ENCODE measurements at places on chromosomes 12 and 14.

DNA sequence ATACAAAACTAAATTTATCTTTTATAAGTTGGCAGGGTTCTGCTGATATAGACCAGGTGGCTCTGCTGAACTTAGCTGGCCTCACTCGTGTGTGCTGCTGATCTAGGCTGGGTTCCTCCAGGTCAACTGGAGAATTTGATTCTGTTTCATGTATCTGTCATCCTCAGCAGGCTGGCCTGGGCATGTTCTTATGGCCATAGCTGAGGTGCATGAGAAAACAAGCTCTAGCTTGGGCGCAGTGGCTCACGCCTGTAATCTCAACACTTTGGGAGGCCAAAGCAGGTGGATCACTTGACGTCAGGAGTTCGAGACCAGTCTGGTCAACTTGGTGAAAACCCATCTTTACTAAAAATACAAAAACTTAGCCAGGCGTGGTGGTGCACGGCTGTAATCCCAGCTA lies 24.3 kb upstream of the BCL2L14 start:
- no peak for DNase-seq

- no peak for DNase-seq
These were observed 6.6 kb upstream of the SLC6A13 start for GRCh38 chr12:269191-269590.

GRCh38 chr14:89394972-89395371 lies 22.1 kb downstream of the FOXN3 start:
- no peak for DNase-seq

GRCh38 chr12:93039930-93040329 lies 110.8 kb upstream of the EEA1 start:
- no peak for DNase-seq

DNA sequence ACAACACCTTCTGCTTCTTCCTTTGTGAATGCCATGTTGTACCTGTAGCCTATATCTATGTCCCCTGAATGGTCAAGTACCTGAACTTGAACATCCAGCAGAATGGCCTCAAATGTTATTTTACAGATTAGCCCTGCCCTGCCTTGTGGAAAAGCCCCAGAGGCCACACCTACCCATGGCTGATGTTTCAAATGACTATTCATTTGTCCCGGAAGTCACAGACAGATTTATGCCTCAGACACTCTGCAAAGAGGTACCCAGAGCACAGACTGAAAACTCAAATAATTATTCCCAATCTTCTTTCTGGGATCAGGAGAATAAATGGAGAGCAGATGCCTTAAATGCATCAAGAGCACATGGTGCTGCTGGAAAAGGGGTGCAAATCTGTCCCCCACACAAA lies 13.0 kb upstream of the DPF3 start:
- no peak for DNase-seq

DNA sequence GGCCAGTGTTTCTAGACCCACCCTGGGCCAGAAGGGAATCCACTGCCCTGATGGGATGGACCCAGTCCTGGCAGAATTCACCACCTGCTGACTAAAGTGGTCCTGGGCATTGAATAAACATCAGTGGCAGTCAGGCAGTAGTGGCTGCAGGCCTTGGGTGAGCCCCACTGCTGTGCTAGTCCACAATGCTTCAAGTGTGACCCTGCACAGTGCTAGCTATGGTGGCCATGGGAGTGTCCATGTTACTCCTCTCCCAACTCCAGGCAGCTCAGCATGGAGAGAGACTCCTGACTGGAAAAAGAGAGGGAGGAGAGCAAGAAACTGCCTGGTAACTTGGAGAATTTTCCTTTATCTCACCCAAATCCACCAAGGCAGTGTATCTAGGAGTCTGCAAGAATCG lies 17.5 kb upstream of the CSRP2 start:
- no peak for DNase-seq

DNA sequence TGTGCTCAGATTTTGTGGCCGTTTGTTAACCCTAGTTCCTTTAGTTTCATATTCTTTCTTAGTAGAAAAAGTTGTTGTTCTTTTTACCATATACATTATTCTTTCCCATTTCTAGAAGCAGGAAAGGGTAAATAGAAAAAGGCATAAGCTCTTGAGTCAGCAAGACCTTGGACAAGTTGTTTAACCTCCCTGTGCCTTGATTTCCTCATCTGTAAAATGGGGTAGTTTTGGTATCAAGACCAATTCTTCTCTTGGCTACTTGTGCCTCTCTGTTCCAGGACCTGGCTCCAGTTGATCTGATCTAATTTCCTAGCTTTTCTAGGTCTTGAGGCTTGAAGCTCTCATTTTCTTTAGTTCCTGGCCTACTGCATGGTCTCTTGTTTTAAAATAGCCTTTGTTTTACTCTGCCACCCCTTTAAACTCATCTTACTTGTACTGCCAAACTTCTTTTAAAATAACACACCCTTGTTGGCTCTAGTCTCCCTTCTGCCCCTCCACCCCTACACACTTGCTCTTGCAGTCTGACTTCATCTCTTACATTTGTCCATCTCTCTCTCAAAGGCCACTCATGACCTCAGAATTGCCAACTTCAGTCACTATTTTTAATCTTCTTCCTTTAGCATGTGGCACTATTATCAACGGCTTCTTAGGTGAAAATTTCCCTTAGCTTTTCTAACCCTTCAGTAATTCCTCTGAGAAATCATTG lies 143.7 kb downstream of the TTLL5 start:
- no peak for DNase-seq

DNA sequence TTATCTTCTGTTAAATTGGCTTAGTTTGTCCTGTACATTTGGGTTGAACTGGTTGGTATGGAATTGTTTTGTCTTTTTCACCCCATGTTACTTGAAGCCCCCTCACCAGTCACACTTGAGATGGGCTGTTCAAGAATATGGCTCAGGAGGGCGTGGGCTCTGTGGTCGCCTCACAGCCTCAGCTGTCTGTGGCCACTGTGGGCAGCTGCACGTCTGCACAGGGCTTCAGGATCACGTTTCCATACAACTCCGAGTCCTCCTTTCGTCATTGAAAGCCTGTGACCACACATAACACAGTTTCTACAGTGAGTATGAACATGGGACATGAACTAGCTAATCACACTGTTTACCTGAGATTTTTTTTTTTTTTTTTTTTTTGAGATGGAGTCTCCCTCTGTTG lies 81.3 kb downstream of the MOK start:
- no peak for DNase-seq

DNA sequence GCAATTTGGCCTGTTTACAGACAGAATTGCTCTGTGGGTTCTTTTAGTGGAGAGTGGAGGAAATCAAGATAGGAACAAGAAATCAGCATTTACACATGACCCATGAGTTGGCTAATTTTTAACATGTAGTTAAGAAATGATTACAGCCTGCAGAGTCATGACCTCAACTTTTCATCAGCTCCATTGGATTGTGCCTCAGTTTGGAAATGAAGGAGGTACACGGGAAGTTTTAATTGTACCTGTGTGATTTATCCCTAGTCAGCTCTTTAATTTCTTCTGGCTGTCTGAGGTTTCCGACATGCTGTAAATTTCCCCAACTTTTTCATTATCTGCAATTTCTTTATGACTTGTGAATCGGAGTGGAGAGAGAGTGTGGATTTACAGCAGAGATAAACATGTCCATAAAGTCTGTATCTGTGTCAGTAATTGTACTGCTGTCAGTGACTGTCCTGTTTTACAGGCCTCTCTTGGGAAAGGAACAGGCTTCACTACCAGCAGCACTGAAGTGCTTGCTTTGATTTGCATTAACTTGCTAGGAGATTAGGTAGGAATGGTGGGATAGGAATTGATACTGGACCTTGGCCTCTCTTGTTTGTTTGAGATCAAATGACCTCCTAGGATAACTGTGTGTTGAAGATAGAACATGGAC lies 49.2 kb downstream of the LIN52 start:
- DNase-seq = no peak

DNA sequence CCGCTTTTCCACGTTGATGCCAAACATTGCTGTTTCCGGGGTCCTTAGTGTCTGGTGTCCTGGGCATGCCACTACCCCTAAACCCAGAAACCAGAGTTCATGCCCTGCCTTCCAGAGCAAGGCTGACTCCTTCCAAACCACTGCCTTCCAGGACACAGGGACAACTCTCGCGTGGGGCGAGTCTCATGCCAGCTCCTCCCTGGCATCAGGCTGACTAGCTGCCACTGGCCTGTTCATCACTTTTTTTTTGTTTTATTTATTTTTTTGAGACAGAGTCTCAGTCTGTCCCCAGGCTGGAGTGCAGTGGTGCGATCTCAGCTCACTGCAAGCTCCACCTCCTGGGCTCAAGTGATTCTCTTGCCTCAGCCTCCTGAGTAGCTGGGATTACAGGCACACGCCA lies 4.8 kb downstream of the SETD1B start:
- DNase-seq = no peak

GRCh38 chr14:24277606-24278321 lies 6.4 kb upstream of the RABGGTA start:
- DNase-seq = no peak

DNA sequence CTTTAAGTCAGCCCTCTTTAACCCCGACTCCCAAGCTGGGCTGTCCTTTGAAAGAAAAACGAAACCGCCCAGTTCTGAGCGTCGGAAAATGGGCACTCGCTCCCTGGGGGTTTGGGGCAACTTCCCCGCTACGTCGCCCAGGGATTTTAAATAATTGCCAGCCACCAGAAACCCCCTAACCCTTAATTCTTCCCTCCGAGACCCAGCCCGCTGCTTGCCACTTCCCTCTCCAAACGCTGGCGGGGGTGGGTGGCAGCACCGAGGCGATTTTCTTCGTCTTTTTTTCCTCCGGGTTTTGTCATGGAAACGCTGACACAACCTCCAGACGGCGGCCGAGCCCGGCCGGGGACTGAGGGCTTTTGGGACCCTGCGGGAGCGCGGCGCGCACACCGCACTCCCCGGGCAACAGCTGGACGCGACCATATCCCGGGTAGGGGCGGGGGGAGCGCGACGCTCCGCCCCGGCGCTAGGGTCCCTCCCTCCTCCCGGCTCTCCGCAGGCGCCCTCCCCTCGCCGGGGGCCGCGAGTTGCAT lies at the start of gene CHST11:
Gene CHST11 (plus strand): TSS at position 532 of the 533 bp plus-strand sequence.
- DNase-seq = peak; percentile 66

GRCh38 chr14:70317969-70318634 lies 41.4 kb downstream of the COX16 start:
- DNase-seq = no peak

- no peak for DNase-seq
These were observed 4.2 kb downstream of the ACYP1 start for GRCh38 chr14:75059642-75060041.

DNA sequence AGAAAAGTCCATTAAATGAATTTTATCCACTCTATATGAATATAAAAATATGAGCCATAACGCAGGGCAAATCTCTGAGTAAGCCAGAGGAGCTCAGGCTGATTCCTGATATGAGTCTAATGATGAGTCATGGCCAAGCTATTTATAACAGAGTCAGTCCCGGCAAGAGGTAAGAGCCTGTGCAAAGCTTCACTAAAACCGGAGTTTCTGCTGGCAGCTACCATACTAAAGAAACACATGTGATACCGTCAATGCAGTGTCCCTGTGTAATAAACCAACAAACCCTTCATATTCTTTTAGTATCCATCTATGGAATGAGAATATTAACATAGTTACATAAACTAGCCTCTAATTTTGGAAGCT lies 319.4 kb downstream of the KCNC2 start:
- no peak for DNase-seq

- no peak for DNase-seq
These were observed 7.3 kb upstream of the TRPV4 start for GRCh38 chr12:109840305-109841074.

DNA sequence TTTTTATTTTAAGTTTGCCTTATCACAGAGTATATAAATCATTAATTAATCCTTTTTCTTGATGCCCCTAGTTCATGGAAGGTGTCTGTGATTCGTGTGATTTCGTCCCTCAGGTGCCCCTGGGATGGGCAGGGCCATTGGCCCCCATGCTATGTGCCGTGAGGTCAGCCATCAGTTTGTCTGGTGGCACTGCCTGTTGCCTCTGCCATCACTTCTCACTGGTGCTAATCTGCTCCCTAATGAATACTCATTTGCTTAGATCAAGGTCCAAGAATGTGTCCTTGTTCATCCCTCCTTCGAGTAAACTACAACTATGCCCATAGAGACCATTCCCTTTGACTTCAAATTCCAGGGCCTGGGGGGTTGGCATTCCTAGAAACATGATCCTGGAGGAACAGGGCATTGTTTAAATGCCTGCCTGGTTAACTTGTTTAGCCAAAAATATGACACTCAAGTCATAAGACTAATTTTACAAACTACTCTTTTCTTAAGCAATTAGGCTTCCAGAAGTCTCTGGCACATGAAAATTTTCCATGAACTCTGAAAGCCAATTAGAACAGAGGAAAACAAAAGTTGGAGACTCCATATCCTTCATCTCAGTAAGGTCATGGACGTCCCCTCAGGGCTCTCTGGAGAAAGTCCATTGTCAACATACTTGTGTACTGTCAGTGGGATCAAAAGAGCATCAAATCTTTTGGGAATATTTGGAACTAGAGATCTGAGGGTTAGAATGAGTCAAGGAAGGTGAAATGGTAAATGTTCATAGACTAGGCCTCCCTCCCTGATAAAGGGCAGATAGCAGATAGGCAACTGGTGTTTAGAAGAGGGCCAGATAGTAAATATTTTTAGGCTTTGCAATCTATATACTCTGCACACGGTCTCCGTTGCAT lies 90.9 kb upstream of the PLXNC1 start:
- DNase-seq = no peak

GRCh38 chr12:107326237-107326636 lies 232.9 kb upstream of the CRY1 start:
- no peak for DNase-seq

- DNase-seq = no peak
These were observed 48.8 kb downstream of the E2F7 start for GRCh38 chr12:77016606-77017005.

GRCh38 chr12:130372936-130373335 lies 35.2 kb downstream of the PIWIL1 start:
- no peak for DNase-seq

DNA sequence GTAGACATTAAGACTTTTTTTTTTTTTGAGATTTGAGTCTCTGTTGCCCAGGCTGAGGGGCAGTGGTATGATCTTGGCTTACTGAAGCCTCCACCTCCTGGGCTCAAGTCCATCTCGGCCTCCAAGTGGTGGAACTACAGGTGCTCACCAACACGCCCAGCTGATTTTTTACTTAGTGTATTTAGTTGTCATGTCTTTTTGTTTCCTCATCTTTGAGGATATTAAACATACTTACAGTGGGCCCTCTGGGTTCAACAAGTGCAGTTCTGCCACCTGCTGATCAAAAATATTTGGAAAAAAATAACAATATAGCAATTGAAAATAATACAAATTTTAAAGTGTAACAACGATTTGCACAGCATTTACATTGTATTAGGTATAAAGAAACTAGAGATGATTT lies 4.4 kb upstream of the B4GALNT1 start:
- DNase-seq = no peak

DNA sequence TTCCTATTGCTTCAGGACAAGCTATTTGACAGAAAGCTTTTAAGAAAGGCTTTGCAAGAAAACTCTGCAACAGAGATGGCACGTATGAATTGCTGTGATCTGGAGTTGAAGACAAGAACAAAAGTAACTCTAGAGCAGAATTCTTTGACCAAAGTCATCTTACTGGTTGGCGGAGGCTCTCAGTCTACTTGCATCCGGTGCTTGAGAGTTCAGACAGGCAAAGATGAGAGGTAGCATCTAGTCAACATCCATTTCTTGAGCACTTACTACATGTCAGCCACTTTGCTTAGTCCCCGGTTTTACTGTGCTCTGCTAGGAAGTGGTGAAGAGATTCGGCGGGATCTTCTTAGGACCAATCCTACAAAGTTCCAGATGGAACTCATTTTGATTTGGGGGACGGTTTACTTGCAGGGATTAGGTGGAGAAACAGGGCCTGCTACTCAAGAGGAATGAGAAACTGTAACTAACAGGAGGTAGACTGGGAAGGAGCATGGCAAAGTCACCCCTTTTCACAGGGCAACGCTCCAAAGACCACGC lies 404 bp upstream of the CCDC91 start:
- no peak for DNase-seq

GRCh38 chr14:75268633-75269550 lies 9.7 kb upstream of the FOS start:
- DNase-seq = no peak
